GM12892 (cell line): ENCODE measurements at places on chromosomes 13 and 19.

DNA sequence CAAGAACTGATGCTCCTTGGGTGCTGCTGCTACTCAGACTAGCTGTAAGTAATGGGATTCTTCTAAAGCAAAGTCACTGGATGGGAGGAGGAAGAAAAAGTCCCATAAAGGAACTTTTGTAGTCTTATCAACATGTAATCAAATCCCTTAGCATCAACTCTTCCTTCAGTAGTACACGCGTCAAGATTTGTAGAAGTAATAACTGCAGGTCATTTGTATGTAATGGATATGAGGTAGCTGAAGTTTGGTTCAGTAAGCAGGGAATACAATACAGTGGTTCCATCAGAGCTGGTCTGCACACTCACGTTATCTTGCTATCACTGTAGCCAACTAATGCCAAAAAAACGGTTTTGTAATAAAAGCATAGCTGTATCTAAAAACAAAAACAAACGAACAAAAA lies 72.4 kb upstream of the ZDHHC20 start:
- DNase-seq = no peak

DNA sequence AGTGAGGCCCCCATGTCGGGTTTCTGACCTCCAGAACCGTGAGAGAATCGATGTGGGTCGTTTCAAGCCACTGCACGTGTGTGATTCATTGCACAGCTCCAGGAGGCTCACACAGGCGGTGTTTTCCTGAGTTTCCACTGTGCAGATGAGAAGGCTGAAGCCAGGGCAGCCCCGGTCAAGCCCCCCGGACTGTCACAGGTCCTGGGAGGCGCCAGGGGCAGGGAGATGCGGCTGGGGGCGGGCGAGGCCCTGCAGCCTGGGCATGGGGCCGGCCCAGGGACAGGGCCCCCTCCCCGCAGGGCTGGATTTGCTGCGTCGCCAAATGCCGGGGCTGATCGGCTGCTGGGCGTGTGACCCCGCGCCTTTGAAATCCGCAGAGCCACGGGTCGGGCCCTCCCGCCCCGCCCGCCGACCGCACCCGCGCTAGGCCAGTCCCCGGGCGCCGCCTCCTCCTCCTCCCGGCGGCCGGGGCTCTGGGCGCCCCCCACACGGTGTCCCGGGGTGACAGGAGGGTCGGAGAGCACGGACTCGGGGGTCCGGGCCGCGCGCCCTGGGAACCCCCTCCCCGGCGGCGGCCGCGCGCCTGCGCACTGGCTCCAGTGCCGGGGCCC lies 9.9 kb upstream of the MKNK2 start:
- no peak for DNase-seq

DNA sequence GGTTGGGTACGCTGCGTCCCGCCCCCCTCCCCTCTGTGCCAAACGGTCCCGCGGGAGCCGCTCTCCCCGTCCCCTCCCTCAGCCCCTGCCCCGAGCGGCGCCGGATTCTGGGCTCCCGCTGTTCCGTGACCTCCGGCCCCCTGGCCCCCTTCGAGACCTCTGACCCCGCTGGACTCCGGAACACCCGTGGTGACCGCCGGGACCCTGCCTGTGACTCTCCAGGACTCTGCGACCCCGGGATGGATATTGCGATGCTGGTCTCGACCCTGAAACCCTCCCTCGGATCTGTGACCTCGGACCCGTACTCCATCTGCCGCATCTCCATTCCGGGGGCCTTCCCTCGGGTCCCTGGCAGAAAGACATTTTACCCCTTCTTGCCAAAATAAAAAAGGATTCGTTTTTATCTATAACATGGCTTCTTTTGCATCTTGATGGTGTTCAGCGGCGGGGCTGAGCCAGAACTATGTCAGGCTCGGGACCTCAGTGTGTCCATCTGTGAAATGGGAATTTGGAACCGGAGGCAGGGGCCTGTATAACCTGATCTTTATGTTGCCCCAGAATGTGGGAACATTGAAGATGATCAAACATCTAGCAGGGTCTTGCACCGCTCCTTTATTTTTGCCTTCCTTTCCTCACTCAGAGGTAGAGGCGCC lies 654 bp upstream of the MEGF8 start:
- DNase-seq = no peak

GRCh38 chr19:2877398-2878331 lies 10.5 kb downstream of the ZNF556 start:
- DNase-seq = no peak

DNA sequence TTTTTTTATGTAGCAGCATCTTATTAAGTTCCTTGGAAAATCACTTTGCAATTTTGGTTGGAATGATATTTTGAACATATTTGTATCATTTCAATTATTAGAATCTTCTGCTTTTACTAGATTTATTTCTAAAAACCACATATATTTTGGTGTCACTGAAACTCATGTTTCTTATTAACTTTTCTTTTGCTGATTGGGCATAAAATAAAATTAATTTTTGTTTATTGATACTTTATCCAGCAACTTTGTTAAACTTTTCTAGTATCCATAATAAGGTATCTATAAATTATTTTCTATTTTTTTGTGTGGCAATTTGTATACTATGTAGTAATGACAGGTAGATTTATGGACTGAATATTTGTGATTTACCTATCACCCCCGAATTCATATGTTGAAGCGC lies 556.4 kb upstream of the ATXN8OS start:
- DNase-seq = no peak
